ENCODE measurements at places on chromosomes 1 and 21.

DNA sequence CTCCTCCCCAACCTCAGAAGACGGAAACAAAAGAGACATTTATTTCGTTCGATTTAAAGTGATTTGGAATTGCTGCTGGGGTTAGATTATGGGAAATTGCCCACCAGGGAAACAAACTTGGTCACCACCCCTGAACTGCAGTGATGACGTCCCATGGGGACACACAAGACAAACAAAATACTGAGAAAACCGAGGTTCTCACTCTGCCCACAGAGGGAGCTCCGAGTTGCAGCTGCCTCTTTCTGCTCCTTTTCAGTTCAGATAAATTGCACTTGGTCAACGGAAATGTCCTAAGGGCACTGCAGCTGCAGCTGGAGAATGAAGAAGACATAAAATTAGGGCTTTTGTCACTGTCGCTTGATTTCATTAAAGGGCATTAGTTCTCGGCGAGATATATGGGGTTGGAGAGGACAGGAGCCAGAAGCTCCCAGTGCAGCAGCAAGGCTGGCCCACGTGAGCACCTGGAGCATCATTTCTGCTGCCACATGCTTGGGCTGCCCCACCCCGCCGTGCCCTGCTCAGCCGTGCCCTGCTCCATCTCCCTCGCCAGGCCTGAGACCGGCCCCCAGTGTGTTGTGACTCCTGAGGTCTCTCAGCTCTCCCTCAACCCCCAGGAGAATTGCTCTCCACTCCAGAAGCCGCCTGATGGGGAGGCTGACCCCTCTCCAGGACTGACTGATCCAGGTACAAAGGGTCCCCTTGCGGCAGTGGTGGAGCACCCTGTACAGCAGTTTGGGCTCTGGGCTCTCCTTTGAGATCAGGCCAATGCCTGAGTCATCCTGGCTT lies 231.7 kb upstream of the AJAP1 start:
- DNase-seq = no peak

DNA sequence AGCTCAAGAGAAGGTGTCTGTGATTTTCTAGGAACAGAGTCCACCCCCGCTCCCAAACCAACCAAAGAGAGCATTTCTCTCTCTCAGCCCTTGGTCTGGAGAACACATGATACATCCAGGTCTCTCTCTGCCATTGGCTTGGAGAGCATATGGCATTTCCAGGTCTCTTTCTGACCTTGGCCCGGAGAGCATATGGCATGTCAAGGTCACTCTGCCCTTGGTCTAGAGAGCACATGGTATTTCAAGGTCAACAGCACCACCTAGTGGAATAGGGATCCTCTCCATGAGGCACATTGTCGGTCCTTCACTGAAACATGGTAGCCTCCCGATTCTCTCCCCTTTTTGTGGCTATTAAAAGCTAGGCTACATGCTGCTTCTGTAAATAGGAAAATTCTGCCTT lies 437.7 kb upstream of the OLFM3 start:
- no peak for DNase-seq

DNA sequence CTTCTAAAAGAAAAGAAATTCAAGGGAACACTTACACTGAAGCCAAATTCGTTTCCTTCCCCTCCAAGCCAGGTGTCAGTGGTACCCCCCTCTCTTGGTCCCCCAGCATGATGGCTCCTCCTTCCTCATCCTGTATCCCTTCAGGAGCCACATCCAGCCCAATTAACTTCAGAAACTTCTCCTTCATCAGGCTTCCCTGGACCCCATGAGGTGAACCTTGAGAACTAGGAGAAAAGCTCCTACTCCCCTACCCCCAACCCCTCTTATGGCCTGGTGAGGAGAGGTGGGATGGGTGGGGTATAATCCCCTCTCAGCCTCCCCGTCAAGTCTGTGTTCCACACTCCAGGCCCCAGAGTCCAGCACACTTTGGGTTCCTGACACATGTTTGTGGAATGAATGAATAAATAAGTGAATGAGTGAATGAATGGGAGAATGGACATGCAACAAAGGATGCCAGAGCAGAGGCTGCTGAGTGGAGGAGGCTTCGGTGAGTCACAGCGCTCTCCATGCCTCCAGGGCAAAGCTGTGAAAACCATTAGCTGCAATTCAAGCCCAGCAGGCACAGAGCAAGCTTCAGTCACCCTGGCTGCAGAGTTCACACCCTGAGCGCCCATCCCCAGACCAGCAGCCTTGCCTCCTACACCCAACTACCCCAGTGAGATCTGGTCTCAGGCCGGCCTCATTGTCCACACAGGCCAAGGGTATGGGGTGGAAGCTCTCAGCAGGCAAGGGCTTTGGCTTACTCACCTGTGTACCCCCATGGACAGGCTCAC lies 43.8 kb downstream of the BATF3 start:
- DNase-seq = no peak

DNA sequence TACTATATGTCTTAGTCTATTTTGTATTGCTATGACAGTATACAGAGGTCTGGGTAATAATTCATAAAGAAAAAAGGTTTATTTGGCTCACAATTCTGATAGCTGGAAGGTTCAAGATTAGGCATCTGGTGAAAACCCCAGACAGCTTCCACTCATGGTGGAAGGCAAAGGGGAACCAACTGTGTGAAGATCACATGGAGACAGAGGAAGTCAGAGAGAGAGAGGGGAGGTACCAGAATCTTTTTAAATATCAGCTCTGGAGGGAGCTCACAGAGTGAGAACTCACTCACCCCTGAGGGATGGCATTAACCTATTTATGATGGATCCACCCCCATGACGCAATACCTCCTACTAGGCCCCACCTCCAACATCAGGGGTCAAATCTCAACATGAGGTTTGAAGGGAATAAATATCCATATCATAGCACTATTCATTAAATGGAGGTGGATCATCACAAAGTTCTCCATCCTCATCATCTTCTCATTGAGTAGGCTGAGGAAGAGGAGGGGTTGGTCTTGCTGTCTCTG lies 290.5 kb downstream of the DSCAM start:
- no peak for DNase-seq

- DNase-seq = no peak
These were observed 56.5 kb downstream of the IRF2BP2 start for GRCh38 chr1:234553240-234554188.

- DNase-seq = no peak
These were observed 137.1 kb downstream of the PCBP3 start for GRCh38 chr21:45780647-45781046.

GRCh38 chr1:226708342-226708780 lies 30.7 kb downstream of the ITPKB start:
- DNase-seq = no peak

GRCh38 chr1:109623601-109624161 lies 4.0 kb downstream of the AMPD2 start:
- DNase-seq = no peak

GRCh38 chr1:47340227-47340626 lies 6.6 kb downstream of the CMPK1 start:
- DNase-seq = no peak

- DNase-seq = no peak
These were observed 60.4 kb downstream of the LAMC2 start for GRCh38 chr1:183246436-183246835.

DNA sequence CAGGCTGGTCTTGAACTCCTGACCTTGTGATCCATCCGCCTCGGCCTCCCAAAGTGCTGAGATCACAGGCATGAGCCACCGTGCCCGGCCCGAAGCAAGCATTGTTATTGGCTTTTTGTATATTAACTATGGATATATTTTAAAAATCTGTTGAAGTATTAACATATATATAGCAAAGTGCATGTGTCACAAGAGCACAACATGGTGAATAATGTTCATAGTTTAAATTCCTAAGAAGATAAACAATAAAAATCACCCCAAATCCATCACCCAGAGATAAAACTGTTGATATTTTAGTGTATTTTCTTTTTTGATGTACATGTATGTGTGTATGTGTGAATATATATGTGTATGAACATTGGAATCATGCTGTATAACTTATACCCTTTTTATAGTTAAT lies 9.1 kb upstream of the FOXE3 start:
- no peak for DNase-seq

DNA sequence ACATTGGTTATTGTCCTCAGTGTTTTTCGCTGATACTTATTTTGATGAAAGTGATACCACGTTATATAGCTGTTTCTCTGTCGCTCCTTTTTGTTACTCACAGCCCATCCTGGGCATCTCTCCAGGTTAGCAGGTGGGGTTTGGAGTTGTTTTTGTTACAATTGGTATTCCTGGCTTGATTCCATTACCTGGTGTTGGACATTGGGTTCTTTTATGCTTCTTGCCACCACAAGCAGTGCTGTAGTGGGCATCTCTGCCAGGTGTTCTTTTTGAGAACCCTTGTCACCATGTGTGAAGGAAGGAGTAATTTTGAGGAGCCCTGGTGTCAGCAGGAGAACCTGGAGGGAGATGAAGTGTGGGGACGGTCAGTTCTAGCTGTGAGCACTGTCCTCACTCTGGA lies 47.5 kb upstream of the PWP2 start:
- no peak for DNase-seq

DNA sequence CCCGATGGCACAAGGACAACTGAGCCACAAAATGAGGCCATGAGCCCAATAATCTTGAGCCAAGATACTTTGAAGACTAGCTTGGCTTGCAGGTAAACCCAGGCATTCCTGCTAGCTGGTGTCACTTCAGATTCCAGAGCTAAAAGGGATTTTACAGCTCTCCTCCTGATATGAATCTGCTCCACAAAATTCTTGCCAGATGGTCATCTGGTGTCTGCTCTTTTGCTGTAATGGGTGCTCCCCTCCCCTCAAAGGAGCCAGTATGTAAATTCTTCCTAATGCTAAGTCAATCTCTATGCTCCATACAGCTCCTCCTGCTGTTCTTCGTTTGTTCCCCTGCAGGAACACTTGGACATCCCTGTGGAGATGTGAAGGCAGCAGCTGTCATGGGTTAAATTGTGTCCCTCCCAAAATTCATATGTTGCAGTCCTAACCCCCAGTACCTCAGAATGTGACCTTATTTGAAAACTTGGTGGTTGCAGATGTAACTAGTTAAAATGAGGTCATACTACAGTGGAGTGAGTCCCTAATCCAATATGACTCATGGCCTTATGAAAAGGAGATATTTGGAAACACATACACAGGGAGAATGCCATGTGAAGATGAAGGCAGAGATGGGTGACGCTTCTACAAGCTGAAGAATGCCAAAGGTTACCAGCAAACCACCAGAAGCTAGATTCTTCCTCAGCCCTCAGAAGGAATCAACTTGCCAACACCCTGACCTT lies 180.6 kb upstream of the PALMD start:
- DNase-seq = no peak

- DNase-seq = peak; percentile 75
These were observed 27.2 kb downstream of the SYT6 start for GRCh38 chr1:114126261-114127095.

DNA sequence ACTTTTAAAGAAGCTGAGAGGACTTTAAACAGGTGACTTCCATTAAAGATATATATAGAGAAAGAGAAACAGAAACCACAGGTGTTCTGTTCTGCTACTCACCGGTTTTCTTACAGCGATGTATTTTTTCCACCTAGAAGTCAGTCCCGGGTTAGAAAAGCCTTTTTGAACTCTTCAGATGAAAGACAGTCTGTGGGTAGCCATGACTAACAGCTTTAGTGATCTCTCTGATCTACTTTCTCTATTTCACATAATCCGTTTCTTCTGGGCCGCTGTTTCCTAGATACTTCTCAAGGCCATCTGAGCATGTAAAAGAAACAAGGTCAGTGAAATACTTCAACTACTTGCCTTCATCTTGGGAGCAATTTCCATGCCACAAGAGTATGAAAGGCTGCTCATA lies 25.1 kb downstream of the WDR64 start:
- no peak for DNase-seq

DNA sequence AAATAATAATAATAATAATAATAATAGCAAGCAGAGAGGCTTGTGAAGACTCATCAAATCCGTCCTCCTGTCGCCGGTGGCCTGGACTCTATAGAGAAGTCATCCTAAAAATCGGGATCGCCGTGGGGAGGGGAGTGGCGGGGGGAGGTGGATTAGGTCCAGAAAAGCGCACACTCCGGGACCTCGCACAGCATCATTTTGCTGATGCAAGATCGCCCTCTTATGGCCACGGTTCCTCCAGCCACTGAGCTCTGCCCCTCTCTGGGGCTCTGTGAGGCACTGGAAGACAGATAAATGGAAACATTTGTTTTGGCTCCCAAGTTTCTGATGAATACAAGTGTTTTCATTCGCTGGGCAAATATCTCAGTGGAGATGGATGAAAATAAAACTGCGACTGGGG lies 612.0 kb downstream of the MATN1 start:
- no peak for DNase-seq

DNA sequence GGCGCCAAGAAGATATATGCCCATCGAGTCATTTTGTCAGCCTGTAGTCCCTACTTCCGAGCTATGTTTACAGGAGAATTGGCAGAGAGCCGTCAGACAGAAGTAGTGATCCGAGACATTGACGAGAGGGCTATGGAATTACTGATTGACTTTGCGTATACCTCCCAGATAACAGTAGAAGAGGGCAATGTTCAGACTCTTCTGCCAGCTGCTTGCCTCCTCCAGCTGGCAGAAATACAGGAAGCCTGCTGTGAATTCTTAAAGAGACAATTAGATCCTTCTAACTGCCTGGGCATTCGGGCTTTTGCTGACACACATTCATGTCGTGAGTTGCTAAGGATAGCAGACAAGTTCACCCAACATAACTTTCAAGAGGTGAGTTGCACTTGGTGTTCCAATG lies 19.1 kb downstream of the KLHL20 start:
- no peak for DNase-seq

GRCh38 chr1:25023826-25024225 lies 93.8 kb upstream of the RUNX3 start:
- no peak for DNase-seq

DNA sequence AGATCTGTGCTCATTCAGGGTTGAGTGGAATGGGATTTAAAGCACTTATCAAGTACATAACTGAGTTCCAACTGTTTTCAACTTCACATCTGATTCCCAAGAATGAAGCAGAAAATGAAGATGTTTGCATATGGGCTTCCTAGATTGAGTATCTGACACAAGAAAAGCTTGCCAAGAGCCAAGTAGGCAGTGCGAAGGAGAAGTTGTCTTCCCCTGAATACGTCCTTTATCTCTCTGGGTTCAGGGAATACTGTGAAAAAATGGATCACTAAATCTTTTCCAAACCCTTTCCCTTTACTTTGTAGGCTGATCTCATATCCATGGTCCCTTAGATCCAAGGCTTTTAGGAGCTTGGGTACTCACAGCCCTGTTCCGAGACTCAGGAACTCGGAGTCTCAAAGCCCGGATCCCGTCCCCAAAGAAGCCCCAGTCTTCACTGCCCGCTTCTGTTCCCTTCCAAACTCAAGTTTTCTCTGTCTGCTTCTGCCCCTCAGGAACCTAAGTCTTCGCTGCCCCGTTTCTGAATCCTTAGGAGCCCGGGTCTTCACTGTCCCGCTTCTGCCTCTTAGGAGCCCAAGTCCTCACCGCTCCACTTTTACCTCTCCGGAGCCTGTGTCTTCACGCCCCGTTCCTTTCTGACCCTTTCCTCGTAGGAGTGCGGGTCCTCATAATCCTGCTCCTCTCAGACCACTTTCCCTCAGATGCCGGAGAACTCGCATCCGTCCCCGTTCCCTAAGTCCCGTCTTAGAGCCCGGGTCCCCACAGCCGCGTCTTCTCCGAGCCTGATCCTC lies 616 bp downstream of the TAF12 start:
- no peak for DNase-seq
